CMK (cell line): ENCODE measurements at places on chromosomes 2 and 18.
A peak's percentile ranks its signal among the peaks of the same experiment; 100 is the strongest.

- DNase-seq, result no peak
These were observed 65.1 kb downstream of the MRPS9 start for GRCh38 chr2:105102963-105103421.

DNA sequence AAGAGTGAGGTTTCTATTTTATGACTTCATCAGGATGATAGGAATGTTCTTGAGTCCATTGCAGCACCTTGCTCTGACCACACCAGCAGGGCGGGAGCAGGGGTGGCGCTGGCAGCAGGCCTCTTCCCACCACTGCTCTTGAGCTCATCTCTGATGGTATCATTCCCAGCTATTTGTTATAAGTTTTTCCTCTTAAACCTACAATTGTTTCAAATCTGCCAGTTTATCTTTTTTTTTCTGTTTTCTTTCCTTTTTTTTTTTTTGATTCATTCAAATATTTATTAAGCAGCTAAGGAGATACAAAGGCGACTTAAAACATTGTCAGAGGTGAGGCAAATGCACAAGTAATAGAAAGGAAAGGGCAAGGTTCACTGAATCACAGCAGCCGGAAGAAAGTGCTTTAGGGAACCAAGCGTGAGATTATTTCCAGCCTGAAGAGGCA, 28.7 kb downstream of the NIFK start:
- no peak for DNase-seq

GRCh38 chr2:10331027-10331701, 28.5 kb downstream of the HPCAL1 start:
- DNase-seq, result peak; percentile 18

- no peak for DNase-seq
These were observed 139.7 kb downstream of the HRH4 start for GRCh38 chr18:24600076-24600654.

DNA sequence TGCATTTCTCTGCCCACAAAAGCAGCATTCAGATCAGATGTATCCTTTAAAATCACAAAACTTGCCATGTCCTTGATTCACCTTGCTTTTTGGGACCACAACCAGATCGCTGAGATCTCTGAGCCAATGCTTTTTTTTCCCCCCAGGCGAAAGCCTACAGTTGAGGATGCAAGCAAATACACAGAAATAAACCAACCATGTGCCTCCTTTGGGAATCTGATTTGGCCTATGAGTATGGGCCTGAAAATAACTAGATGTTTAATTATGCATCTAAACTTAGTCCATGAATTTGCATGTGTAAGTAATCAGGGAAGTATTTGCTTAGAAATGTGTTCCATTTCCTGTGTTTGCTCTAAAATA, 49.7 kb upstream of the CDC42EP3 start:
- no peak for DNase-seq

DNA sequence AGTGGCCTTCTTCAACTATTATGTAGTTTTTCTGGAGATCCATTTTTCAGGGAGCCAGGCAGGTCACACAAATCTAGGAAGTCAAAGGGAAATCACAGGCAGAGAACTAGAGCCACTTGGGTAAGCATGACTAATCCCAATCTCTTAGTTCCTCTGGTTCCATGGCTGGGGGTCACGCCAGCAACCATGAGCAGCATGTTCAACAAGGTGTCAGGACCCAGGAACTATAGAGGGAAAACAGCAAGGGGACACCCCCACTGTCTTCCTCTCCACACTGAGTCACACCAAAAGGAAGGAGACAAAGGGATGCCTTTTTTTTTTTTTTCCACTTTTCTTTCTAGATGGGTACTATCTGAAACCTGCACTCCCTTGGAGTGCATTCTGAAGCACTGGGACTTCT, 250.9 kb downstream of the OTX1 start:
- DNase-seq, result no peak

DNA sequence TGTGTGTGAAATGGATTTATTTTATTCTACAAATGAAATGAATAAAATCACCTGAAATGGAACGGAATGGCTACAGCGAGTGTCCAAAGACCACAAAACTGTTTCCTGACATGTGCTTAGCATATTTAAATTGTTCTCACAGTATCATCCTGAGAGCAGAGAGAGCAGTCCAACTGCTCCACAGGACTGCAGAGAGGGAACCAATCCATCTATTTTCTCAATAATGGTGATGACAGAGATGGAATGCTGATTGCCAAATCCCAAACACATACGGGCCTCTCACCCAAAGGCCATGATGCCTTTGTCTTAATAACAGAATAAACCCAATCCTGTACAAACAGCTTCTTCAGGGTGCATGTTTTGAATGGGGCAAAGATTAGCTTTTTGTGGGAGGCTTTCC, 41.1 kb downstream of the STAT1 start:
- DNase-seq, result no peak

GRCh38 chr18:3891245-3891644, 441.3 kb downstream of the TGIF1 start:
- DNase-seq, result no peak

GRCh38 chr2:42926434-42927333, 134.3 kb upstream of the HAAO start:
- no peak for DNase-seq

- DNase-seq, result no peak
These were observed 128.8 kb downstream of the MREG start for GRCh38 chr2:215884451-215885087.

DNA sequence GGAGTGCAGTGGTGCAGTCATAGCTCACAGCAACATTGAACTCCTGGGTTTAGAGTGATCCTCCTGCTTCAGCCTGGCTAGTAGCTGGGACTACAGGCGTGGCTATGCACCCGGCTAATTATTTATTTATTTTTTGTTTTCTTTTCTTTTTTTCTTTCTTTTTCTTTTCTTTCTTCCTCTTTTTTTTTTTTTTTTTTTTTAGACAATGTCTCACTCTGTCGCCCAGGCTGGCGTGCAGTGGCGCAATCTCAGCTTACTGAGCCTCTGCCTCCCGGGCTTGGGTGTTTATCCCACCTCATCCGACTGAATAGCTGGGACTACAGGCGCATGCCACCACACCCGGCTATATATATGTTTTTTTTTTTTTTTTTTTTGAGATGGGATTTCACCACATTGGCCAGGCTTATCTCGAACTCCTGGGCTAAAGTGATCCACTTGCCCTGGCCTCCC, 1.4 kb upstream of the ANXA4 start:
- DNase-seq, result no peak

DNA sequence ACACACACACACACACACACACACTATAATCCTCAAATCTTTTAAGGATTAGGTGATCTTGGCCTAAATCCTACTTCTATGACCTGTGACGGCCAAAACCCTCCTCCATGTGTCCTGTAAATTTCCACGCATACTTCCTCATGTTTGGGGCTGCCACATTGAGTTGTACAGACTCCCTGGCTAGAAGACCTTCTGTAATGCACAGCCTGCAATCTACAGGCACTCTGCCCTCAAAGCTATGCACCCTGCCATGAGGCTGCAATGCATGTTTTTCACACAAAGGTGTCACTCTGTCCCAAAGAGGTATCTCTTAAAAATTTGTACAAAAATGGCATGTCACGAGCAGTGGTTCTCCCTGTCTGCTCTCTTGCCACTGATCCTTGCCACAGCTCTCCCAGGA, 26.4 kb upstream of the B4GALT6 start:
- no peak for DNase-seq

DNA sequence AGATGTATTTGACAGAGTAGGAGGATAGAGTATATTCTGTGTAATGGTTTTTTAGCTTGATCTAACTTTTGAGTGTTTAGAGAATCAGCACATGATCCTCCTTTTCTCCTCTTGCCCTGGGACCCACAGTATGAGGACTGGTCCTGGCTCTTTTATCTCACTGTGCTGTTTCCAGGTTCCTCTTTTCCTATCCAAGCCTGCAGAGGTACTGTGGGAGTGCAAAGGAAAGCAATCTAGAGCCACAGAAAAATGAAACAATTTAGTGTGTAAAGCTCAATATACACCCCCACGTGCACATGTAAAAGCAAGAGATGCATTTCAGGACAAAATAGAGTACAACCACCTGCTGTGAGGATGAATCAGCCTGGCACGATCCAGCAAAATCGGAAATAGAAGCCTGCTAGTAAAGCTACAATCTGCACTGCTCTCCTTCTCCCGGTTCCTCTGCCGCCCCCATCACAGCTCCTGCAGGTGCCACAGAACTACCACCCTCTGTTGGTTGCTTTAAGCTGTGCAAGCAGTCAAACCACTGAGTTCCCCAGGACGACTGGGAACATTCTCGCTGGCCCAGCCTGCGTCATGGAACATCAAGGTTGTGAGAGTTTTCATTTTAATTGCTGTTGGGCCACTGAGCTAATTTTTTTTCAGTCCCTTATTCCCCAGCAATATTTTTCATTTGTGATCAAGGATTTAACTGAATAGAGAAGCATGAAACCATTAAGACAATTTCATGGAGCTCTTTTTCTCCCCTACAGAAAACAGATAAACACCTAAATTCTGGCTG, 47.8 kb upstream of the MAPRE3 start:
- DNase-seq, result peak; percentile 17

DNA sequence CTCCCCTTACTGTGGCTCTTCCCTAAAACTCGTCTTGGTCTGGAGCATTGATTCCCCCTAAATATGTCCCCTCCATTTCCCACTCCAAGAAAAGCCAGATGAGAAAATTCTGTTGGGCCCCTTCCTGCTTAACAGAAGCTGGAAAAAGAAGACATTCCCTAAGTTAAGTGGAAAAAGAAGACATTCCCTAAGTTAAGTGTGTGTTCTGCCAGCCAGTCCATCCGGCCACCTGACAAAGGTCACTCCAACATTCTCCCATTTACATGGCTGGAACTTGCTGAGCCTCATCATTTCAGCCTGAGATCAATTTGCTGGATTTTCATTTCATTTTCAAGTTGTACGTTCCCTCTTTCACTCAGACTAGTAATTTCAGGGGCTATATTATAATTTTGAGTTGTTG, 52.0 kb downstream of the LYPD1 start:
- DNase-seq, result no peak

DNA sequence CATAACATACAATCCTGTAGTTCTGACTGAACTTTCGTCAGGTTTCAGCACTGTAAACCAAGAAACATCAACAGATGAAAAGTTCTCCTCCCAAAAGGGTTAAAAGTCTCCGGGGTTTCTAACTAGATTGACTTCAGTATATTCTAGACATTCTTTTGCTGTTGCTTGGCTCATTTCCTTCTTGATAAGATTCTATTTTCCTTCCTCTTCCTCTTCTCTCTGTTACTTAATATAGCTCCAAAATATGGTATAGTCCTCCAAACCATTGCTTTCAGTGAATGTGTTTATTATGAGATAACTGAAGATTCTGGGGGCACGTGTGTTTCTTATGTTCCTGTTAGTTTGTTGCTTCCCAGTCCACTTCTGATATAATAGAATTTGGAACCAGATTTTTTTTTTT, 46.4 kb upstream of the MAP4K3 start:
- DNase-seq, result peak; percentile 5

DNA sequence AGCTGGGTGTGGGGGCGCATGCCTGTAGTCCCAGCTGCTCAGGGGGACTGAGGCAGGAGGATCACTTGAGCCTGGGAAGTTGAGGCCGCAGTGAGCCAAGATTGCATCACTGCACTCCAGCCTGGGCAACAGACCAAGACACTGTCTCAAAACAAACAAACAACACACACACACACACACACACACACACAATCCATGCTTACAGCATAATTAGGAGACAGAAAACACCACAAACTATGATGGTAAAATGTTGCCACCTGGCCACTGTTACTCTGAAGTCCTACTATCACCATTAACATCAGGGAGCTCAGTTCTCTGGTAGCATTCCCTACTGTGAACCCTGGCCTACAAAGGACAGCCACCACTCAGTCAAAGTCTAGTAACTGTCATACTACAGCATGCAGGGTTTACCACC, 18.3 kb downstream of the DNPEP start:
- no peak for DNase-seq

DNA sequence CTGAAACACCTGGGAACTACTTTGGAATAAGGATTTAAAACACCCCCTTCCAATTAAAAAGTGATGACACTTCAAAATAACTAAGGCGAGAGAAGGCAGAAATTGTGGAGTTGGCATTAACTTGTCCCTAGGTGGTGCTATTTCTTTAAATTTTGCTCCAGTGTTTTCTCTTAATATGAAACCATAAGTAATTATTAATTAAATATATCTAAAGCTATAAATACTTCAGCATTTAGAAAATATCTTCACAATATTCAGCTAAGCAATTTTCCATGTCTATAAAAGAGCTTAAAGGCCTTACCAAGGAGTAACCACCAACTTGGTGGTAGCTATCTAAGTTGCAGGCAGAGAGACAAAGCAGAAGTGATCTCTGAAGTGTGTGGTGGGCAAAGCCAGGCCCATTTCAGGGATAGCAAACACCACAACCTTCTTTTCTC, 186.8 kb upstream of the PGAP1 start:
- no peak for DNase-seq

GRCh38 chr2:140273958-140274357, 1493.8 kb upstream of the NXPH2 start:
- DNase-seq, result no peak

- no peak for DNase-seq
These were observed 14.1 kb upstream of the GPC1 start for GRCh38 chr2:240421381-240421780.

DNA sequence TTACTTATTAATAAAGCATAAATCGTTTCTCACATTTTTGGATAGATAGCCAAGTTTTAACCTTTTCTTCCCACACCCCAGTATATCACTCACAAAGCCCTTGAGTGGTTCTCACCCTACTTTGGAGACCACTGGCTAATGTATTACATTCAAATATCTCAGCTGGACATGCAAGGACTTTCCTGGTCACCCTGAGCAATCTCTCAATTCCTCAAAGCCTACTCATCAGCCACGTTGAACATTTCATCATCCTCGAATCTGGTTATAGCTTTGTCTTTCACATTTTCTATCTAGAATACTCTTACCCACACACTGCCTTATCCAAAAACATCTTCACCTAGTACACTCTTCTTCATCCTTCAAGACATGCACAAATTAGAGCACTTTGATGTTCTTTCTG, 71.1 kb upstream of the MAPRE2 start:
- DNase-seq, result no peak

- no peak for DNase-seq
These were observed 23.5 kb downstream of the MIB1 start for GRCh38 chr18:21763846-21764646.
